ENCODE measurements at places on chromosomes 13 and 19. TPM values are rescaled to one million over a fixed set of nuclear protein-coding genes. Genes with fewer than 3 reads are reported as not detected.

The LAIR1 gene
- total RNA-seq: 44.4 TPM

The PRR20E gene
- total RNA-seq: not detected

The DOHH gene
- total RNA-seq: 19.3 TPM

The ZNF677 gene
- total RNA-seq: not detected

The CBLC gene
- not detected for total RNA-seq

The CAMSAP3 gene
- 6.3 TPM for total RNA-seq

The ERICH4 gene
- not detected for total RNA-seq

The ZNF528 gene
- total RNA-seq: 5.5 TPM

The LGALS16 gene
- not detected for total RNA-seq

The ZNF490 gene
- total RNA-seq: 8.4 TPM

The ZNF285 gene
- 0.19 TPM for total RNA-seq

The SIGLEC5 gene
- 1.1 TPM for total RNA-seq

The LACC1 gene
- total RNA-seq: 2.5 TPM

The KLK7 gene
- total RNA-seq: not detected

The TMEM238 gene
- total RNA-seq: 16.9 TPM

The GTF2F1 gene
- 61.7 TPM for total RNA-seq

The B9D2 gene
- total RNA-seq: 5.0 TPM

The ERICH6B gene
- not detected for total RNA-seq

The CARS2 gene
- 76.9 TPM for total RNA-seq

The CEACAM7 gene
- total RNA-seq: not detected

The HSH2D gene
- total RNA-seq: 81.7 TPM

The ZNF443 gene
- total RNA-seq: 3.9 TPM

The CDC42EP5 gene
- total RNA-seq: 1.4 TPM

The GPR12 gene
- not detected for total RNA-seq

The SELENOV gene
- total RNA-seq: not detected

The TMC4 gene
- total RNA-seq: 0.27 TPM
